Stimulated activated CD4-positive, alpha-beta T cell treated with anti-CD3 and anti-CD28 coated beads, Interleukin-4, amount 100 ng/mL, for 4 hours (primary cell): ENCODE measurements at places on chromosomes 4 and X.

GRCh38 chrX:48737940-48738339 is 23.6 kb upstream of the GLOD5 start:
- no peak for DNase-seq

- peak; percentile 14 for DNase-seq
Measured at GRCh38 chr4:40046311-40046980, 10.2 kb upstream of the N4BP2 start.

GRCh38 chr4:38154681-38155588 is 194.7 kb downstream of the PTTG2 start:
- DNase-seq = no peak

DNA sequence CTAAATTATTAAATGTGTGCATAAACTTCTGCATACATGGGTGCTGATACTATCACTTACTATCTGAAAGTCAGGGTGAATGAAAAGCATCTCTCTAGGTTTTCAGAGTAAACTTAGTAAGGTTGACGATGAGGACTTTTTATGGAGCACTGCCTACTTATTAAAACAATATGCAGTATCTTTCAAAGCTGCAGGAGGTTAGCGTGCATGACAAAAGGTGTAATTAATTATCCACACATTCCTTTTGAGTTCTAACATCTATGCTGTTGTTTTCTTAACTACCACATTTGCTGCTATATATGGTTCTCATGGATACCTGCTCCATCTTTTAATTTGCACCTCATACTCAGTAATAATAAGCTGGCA is 256.2 kb downstream of the FSTL5 start:
- DNase-seq = no peak

DNA sequence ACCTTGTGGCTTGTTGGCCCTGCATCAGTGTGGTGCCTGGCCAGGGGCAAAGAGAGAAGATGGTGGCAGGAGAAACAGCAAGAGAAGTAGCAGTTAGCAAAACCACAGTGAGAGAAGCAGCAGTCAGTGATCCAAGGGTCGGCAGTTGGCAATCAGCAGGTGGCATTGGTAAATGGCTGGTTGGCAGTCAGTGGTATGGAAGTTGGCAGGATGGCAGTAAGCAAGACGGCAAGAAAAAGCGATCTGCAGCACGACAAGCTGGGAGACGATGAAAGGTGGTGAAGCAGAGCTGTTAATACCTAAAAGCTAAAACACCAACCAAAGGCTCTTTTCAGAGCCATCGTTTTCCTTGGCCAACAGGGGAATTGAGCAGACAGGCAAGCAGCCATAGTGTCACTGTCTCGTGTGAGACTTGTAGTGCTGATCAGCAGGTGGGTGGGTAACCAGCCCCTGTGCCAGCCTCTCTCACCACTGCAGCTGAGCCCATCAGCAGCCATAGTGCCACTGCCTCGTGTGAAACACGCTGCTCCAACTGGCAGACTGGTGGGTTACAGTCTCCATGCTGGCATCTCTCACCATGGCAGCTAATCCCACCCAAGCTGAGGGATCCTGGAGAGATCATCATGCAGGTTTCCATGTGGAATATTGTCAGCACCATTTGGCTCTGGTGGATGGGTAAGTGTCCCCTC is 2078.4 kb downstream of the PCDH7 start:
- no peak for DNase-seq

DNA sequence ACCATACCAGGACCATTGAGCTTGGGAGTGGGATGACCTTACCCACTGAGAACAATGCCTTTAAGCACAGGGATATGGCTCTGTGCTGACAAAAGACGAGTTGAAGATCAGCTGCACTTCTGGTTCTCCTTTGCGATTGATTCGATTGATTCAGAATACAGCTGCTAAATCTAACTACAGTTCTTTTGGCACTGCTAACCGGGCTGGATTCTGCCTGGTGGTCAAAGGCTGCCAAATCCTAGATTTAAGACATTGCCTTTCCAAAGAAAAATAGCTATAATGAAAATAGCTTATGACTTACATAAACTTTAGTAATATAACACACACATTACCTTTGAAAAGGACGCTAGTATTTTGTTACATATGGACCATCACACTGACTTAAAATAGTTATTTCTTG is 18.3 kb downstream of the RAP2C start:
- DNase-seq = no peak

DNA sequence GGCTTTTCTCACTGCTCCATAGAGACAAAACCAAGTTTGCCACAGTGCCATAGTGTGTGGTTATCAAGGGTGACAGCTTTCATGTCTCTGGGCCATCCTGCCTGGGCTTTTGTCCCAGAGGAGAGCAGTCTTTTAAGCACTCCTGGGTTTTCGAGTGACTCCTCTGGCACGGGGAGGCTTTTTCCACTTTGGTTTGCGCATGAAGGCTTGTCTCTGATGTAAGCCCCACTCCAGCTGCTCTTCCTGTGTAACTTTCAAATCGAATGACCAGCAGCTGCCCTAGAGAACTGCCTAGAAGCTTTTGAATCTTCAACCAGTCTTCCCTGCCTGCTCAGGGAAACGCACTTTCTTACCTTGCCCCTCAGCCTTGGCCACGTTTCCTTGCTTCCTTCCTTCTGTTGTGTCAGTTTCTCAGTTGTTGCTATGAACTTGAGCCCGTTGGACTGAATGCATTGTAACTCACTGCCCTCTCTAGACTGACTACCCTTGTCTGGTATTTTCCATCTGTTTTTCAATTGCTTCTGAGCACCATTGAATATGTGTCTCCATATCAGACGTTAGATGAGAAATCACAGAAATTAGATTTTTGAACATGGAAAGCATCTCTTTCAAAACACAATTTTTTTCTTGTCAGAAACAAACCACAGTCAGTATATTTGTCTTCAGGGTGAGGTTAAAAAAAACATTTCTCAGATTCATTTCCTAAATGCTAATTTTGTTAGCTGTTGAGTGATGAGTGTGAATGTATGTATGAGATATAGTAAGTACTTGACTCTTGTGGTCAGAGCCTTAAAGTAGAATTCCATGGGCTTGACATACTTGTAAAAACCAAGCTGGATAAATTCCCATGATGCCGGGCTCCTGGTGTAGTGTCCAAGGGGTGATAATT is 45.3 kb downstream of the SLC9A6 start:
- no peak for DNase-seq

DNA sequence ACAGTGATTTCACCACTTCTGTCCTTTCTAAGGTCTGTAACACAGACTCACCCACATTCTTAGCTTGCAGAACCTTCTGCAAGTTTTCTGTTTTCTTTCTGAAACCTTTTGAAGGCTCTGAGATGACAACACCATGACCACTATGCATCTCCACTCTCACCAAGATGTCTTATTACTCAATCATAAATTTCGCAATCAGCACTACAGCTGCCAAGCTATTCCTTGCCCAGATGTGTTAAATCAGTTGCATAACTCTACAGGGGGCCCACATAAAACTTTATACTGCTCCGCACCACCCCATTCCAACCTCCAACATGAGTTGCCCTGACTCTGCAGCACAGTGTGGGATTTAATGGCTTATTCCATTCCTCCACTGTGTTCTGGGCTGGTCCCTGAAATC is 229.9 kb downstream of the COL25A1 start:
- no peak for DNase-seq

GRCh38 chr4:95049551-95050233 is 291.9 kb downstream of the BMPR1B start:
- no peak for DNase-seq

- DNase-seq = no peak
Measured at GRCh38 chr4:4521136-4521535, 20.7 kb downstream of the STX18 start.

- DNase-seq = no peak
Measured at GRCh38 chr4:132587626-132588025, 561.5 kb upstream of the PCDH10 start.

DNA sequence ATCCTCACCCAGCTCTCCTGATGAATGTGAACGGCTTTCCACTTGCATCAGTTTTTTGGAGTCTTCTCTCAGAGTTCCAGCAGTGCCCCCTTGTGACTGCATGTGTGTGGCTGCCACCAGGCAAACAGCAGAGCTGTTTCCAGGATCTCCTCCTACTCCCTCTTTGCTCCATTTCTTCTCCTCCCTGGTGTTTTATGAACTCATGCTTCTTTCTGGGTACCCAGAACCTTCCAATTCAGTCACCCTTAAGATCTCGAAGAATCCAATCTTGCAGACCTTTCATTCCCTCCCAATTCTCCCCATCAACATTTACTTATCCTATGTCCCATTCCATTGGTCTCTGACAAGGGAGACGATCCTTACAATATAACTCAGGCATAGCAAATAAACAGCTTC is 6.8 kb upstream of the TCEANC start:
- peak; percentile 13 for DNase-seq

- no peak for DNase-seq
Measured at GRCh38 chr4:129326571-129327460, 230.9 kb downstream of the C4orf33 start.

DNA sequence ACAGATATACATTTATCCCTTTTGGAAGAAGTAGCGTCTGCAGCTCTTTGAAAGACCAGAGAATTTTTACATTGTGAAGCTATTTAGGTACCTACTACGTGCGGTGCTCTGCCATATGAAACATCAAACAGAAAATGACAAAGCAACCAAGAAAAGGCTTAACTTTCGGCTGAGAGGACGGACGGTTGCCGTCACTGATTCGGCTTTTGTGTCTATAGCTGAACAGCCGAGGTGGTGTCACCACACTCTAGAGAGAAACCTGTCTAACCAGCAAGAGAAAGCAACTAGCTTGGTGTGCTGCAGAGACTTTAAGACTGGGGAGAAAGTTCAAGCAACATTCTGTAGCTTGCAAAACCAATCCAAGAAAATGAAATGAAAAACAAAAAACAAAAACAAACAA is 145.5 kb downstream of the SHOX start:
- DNase-seq = no peak

- no peak for DNase-seq
Measured at GRCh38 chr4:74623041-74623440, 171.3 kb downstream of the BTC start.

DNA sequence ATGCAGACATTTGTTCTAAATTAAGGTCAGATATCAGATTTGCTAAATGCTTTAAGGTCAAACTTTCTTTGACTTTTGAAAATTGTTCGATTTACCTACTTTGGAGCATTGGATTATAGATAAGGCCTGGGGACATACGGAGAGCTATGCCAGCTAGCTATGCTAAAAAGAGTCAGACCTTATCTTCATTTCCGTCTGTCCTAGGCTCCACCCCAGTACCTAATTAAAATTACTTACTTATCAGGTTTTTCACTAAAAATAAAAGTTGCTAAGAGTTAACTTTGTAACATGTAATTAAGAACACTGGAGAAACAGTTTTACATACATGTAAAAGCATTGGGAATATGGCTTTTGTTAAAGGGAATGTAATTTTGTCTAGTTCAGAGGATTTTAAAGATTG is 7.1 kb upstream of the TMEM35A start:
- no peak for DNase-seq

GRCh38 chr4:134862116-134862515 is 660.5 kb upstream of the PABPC4L start:
- no peak for DNase-seq

DNA sequence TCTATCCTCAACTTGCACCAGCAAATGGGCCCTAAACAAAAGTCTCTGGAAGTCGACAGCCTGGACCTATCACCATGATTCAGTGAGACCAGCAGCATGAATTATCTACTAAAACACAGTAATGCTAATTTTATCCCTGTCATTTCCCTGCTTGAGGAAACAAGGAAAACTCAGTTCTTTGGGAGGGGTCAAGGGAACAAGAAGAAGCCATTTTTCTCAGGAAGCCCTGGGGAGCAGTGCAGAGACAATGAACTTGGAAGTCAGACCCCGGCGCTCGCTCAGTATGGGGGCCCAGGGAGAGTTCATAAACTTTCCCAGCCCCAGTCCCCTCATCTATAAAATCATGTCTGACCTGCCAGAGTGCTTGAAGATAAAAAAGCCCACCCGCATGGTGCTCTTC is 50.4 kb downstream of the DCTD start:
- DNase-seq = no peak

GRCh38 chrX:31245714-31246113 is 173.9 kb upstream of the FTHL17 start:
- DNase-seq = no peak

- peak; percentile 4 for DNase-seq
Measured at GRCh38 chr4:104860238-104861123, 286.2 kb upstream of the TET2 start.

DNA sequence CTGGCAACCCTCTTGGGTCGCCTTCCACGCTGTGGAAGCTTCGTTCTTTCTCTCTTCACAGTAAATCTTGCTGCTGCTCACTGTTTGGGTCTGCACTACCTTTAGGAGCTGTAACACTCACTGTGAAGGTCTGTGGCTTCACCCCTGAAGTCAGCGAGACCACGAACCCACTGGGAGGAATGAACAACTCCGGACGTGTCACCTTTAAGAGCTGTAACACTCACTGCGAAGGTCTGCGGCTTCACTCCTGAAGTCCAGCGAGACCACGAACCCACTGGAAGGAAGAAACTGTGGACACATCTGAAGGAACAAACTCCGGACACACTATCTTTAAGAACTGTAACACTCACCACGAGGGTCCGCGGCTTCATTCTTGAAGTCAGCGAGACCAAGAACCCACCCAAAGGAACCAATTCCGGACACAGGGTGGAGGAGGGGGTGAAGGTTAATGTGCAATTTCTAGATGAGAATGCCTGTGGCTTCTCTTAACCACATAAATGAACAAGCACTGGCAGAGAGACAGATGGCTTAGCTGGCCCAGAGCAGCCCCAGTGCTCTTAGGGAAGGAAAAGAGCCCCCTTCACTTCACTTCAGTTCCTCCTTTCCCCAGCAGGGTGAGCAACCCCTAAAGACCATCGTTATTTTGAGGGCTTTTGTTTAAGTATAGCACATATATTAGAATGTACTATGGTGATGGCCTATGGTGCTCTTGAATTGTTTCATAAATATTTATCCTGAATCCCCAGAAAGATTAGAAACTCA is 73.0 kb downstream of the LUZP4 start:
- no peak for DNase-seq

- DNase-seq = no peak
Measured at GRCh38 chrX:91137883-91138282, 296.8 kb upstream of the PABPC5 start.

- DNase-seq = no peak
Measured at GRCh38 chr4:65589331-65589730, 81.0 kb downstream of the EPHA5 start.

- peak; percentile 14 for DNase-seq
Measured at GRCh38 chr4:150297861-150298474, 219.7 kb downstream of the DCLK2 start.

DNA sequence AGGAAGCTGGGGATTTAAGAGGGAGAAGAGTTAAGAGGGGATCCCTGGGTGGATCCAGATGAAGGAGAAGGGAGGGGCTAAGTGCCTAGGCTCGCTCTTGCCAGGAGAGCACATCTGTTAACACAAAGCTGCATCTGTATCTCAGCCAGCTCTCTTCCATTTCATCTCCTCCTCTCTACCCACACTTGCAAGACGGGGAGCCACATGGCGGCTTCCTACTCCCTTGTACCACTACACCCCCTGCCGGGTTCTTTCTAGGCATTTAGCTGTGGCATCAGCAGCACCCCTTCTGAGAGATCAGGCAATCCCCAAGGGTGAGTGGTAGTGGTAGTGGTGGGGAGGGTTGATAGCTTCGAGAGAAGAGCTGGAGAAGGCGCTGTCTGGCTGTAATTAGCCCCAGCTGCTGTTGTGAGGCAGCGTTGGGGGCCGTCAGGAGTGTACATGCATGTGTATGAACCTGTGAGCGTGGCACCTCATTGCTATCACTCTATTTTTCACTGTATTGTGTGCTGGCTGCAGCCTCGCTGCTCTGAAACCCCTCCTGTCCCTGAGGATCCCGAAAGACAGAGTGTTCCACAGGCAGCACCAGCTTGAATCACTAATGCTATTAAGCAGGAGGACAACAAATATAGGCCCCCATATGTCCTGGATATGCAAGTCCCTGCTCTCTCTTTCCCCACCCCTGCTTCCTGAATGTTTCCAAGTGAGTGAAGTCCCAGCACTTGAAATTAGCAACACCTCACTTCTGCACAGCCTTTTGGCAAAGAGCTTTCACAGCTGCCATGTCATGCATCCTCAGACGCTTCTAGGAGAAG is 73.7 kb downstream of the RTL9 start:
- no peak for DNase-seq
